NCI-H345 (cell line): ENCODE measurements at places on chromosomes 5 and 9.

- DNase-seq, result no peak
Measured at GRCh38 chr5:149370878-149371277, 8.2 kb downstream of the IL17B start.

GRCh38 chr9:36325081-36325828, 67.0 kb upstream of the GNE start:
- DNase-seq, result no peak

DNA sequence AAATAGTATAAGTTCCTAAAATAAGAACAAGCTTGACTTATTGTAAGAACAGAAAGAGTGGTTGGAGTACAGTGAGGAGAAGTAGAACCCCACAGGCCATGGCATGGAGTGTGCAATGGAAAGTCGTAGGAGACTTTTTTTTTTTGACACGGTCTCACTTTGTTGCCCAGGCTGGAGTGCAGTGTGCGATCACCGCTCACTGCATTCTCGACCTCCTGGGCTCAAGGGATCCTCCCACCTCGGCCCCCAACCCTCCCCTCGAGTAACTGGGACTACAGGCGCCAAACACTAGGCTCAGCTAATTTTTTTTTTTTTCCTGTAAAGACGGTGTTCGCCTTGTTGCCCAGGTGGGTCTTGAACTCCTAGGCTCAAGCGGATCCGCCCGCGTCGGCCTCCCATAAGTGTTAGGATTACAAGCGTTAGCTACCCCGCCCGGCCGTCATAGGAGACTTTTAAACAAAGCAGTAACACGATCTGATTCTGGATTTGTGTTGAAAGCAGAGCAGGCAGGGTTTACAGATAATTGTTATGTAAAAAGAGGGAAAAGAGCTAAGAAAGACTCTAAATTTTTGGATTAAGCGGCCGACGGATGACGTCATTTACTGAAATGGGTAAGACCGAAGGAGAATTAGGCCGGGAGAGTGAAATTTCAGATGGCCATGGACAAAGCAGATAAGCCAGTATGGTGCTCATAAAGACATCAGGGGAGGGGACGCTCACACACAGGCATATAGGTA, 752 bp downstream of the TSTD2 start:
- peak; percentile 65 for DNase-seq

DNA sequence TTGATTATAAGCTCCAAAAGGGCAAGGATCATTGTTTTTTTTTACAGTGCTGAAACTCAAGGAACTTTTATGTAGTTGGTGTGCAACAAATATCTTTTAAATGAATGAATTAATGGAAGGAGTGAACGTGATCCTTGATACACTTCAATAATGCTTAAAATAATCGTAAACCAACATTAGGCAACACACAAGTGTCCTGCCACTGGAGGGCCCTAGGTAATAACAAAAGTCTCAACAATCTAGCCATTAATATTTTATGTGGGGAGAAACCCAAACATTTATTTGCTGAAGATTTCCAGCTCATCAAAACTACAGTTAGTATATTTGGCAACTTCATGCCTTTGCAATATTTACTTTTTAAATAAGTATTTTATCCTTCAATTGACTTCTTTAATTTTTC, 309.0 kb upstream of the FBXL7 start:
- DNase-seq, result no peak

DNA sequence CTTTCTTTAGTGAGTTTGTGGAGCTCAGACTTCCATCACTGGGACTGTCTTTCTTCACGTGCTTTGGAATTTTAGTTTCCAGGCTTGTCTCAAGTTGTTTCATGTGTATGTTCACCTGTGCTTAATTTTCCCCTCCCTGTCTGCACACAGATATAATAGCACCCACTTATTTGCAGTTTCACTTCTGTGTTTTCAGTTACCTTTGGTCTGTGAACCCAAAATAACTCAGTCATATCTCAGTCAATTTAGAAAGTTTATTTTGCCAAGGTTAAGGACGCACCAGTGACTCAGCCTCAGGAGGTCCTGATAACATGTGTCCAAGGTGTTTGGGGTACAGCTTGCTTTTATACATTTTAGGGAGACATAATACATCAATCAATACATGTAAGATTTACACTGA, 330.4 kb downstream of the ICE1 start:
- no peak for DNase-seq

DNA sequence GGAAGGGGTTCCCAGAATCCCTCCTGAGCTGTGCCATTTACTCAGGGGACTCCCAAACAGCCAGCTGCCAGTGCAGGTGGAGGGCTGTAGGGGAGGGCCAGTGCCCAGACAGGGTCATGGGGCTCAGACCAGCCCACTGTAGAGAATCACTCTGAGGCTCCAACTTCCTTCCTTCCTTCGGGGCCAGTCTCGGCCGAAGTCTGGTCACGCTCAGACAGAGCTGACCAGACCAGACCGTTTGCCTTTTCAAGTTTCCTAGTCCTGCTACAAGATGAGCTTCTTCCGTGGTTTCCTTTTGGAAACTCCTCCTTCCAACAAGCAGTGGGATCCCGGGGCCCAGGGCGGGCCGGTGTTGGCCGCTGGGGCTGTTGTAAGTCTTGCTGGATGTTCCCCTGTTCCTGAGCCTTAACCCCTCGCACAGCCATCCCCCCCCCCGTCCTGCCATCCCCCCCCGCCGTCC, 52.6 kb downstream of the SAR1B start:
- DNase-seq, result no peak

DNA sequence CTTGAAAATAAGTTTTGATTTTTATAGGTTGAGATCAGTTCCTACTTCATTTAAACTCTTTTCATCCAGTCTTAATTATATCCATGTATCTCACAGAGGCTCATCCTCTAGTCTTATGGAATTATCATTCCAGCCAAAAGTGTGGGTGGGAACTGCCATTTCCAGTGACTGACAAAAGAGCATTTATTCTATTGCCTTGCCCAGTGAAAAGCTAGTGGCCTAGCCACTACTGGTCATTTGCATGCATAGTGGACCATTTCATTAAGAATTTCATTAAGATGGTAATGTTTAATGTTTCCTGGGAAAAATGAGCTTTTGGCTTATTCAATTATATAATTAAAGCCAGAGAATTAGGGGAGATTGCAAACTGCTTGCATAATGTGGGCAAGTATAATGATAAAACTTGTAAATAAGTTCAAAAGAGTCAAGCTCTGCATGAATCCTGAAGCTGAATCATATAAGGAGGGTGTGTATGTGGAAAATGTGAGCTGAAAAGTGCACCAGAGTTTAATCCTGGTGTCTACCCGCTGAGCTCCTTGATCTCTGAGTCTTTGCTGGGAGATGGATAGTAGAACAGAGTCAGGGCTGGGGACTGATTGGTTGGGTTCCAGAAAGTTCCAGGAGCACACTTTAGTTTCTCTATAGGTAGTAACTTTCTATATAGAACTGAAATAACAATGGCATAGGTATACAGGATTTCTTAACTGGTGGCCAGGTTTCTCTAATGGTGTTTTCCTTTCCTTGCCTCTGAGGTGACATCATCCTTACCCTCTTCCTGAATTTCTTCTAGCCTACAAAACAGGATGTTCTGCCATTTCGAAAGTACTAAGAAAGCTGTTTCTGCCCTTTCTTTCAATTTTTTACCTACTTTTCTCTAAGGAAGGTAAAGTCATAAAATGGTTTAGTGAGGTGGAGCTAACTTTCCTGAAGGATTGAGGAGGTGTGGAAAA, 78.5 kb downstream of the KIF4B start:
- no peak for DNase-seq

DNA sequence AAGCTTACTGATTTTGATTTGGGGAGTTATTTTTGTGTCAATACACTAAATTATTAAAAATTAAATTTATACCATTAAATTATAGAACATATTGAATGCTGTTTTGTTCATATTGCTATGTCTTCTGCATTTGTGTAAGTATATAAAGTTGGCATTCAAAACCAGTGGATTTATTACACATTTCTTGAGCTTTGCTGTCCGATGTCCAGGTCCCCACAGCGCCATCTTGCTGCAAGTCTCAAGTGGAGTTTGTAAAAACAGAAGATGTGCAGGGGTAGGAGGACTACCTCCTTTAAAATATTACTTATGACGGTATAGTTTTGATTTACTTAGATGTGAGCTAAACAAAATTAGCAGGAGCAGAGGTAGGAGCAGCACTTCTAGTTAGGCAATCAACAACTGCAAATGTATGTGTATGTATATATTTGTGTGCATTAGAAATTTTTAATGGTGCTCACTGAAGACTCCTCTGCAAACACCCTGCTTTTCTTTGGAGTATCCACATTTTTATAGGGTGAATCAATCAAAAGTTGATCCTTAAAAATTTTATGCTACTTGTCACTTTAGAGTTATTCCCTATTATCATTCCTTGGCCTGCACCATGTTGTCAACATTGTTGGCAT, 37.4 kb downstream of the CPEB4 start:
- peak; percentile 13 for DNase-seq

- peak; percentile 2 for DNase-seq
Measured at GRCh38 chr5:107805824-107806223, 135.1 kb upstream of the EFNA5 start.

GRCh38 chr5:10896016-10896415, 135.0 kb upstream of the DAP start:
- no peak for DNase-seq

GRCh38 chr9:114717908-114718486, 36.0 kb upstream of the TEX48 start:
- no peak for DNase-seq

GRCh38 chr9:120845255-120845654, 2.5 kb upstream of the PSMD5 start:
- DNase-seq, result no peak

DNA sequence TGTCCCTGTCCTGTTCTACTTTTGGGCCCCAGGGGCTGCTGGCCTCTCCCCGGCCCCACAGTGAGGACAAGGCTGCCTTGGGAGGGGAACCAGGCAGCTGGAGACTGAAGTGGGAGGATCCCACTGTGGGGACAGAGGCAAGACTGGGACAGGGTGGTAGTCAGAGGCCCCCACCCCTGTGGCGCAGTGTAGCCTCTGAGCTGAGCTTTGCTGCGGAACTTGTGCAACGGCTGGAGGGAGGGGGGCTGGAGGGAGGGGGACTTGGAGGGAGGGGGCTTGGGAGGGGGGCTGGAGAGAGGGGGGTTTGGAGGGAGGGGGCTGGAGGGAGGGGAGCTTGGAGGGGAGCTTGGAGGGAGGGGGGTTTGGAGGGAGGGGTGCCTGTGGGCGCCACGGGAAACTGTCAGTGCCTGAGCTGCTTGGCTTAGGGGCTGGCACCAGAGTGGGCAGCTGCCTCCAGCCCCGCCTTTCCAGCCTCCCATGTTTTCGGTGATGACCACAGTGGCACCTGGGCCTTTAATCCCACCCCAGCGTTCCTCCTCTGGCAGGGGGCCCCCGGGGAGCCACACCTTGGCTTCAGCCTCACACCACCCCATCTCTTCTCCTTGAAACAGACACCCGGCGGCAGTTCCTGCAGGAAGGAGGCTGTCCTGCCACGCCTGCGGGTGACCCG, 2.3 kb upstream of the FUT7 start:
- no peak for DNase-seq

DNA sequence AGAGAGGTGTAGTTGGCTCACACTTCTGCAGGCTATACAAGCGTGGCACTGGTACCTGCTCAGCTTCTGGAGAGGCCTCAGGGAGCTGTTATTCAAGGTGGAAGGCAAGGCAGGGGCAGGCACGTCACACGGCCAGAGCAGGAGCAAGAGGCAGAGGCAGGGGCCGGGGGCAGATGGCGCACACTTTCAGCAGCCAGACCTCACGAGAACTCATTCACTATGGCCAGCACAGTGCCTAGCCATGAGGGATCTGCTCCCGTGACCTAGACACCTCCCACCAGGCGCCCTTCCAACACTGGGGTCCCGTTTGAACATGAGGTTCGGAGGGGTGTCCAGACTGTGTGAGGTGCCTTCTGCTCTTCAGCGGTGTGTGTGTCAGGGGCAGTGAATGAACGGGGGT, 71.0 kb upstream of the FCN1 start:
- DNase-seq, result no peak

DNA sequence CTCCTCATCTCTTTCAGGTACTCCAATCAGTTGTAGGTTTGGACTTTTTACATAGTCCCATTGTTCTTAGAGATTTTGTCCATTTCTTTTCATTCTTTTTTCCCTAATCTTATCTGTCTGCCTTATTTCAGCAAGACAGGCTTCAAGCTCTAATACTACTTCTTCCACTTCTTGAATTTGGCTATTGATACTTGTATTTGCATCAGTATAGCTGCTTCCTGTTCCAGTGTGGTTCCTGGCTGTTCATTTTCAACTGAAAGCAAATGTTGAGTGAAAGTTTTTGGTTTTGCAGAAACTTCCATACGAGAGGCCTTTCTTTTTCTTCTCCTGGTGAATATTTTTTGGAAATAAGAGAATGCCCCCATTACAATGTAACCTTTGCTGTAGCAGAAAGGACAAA, 12.0 kb upstream of the IFNA1 start:
- no peak for DNase-seq

DNA sequence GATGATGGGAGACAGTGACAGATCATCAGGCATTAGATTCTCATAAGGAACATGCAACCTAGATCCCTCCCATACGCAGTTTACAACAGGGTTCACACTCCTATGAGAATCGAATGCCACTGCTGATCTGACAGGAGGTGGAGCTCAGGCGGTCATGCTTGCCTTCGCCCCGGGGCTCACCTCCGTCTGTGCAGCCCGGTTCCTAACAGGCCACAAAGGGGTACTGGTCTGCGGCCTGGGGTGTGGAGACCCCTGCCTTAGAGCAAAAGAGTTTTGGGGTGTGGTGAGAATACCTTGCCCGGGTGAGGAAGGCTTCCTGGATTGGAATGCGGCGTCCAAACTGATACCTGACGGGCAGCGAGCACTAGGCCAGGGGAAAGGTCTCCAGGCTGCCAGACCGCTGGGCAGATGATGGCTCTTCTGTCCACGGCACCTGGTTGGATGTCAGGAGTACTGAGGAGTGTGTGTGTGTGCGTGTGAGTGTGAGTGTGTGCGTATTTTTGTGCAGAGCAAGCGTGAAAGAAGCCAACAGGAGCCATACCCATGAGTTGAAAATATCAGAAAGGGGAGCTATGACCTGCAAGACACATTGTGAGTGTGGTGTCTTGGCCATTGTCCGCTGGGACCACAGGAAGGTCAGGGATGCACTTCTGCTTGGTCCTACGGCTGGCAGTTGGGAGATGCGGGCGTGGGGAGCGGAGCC, 55.4 kb downstream of the ACER2 start:
- DNase-seq, result no peak

GRCh38 chr9:726005-726404, 115.5 kb upstream of the DMRT1 start:
- DNase-seq, result no peak

GRCh38 chr5:172007175-172008110, 1.0 kb upstream of the FBXW11 start:
- DNase-seq, result no peak

GRCh38 chr5:142881076-142881783, 111.1 kb downstream of the ARHGAP26 start:
- DNase-seq, result no peak

GRCh38 chr9:124296796-124297550, 39.2 kb downstream of the NEK6 start:
- no peak for DNase-seq
